ENCODE measurements at places on chromosomes 1 and 21.

DNA sequence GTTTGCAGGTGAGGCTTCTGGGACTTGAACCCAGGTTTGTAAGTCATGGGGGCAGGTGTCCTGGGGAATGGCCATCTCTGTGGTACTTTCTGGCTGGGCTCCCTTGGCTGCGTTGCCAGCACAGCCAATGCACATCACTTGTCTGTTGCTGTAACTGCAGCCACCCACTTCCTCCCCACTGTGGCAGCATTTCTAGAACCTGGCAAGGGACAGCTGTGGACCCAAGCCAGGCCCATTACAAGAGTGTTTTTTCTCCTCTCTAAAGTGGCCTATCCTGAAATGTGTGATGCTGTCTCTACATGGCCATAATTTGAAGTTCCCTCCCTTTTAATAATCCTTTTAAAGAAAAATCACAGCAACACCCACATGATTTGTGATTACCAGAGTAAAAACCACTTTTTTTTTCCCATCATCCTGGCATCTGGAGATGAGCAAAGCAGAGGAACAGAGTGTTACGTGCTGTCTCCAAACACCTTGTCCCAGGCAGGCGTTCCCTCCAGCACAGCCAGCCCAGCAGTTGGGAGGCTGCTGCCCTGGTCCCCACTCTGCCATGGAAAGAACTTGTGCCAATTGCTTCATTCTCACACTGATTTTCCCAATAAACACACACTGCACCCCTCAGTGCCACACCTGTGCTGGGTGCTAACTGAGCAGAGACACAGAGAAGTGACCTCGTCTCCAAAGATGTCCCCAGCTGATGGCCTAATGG is 360.6 kb upstream of the USP24 start:
- DNase-seq = peak; percentile 43

GRCh38 chr1:59089922-59090457 is 206.9 kb upstream of the FGGY start:
- DNase-seq = no peak

DNA sequence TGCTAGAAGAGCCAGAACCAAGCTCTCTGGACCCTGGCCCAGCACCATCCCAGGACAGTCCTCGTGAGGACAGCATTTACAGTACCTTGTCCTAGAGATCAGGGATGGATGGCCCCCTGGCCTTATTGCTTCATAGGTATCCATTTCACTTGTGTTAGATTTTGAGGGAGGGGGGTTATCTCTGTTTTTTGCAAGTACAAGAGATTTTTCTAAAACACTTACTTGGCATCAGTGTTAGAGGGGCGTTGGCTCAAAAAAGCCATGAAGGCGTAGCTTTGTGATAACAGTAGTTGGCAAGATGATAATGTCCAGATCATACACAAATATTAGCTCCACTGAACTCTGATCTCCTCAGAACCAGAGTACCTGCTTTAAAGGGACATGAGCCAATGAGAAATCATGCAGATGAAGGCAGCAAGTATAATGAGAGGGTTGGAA is 5.8 kb upstream of the ATP1B1 start:
- no peak for DNase-seq

- no peak for DNase-seq
Measured at GRCh38 chr1:46800742-46801141, 1.9 kb downstream of the CYP4B1 start.

DNA sequence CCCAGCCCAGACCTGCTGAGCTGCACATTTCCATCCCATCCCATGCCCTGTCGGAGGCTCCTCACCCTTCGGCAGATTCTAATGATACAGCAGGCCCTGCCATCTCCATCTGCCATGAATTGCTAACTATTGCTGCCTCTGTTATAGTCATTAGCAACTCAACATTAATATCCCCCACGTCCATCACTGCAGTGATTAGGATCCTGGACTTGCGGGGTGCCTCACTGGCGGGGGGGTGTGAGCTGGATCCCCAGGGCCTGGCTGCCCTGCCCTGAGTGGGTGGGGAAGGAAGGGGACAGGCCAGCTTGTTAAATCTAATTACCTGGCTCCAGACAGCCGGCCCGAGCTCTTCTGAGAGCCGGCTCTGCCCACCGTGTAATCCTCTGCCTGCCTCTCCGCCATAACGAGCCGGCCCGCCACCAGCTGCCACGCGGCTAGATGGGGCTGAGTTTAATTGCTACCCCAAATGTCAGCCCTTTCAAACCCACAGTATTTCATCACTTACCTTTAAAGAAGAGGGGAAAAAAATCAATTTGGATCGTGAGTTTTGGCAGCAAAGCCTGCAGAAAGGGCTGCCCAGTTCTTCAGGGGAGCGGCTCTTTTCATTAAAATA is 227.3 kb upstream of the CSF3R start:
- DNase-seq = no peak
